ENCODE measurements at places on chromosomes 1 and 21.

DNA sequence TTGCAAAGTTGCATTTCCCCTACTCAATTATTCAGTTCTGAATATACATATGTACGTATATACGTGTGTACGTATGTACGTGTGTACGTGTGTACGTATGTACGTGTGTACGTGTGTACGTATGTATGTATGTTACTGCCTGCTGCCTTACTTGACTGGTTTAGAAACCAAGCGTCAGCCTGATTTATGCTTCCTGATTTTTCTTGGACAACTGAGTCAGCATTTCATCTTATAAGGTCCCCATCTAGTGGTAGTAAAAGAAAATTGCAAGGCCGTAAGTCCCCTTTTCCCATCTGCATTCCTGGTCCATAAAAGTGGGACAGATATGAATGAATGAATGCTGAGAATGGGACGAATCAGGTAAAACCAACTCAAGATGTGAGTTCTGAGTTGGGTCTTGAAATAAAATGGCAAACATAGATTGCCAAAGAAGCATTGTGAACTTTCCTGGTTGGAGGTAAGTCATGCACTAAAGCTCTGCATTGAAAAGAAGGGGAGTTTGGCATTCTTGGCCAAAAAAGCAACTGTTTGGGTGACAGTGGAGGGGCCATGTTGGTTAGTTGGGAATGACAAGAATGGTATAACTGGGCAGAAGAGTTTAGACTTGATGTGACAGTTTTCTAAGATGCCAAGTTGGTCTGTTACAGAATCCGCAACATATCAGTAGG is 76.4 kb upstream of the DNAH14 start:
- DNase-seq = peak; percentile 58

DNA sequence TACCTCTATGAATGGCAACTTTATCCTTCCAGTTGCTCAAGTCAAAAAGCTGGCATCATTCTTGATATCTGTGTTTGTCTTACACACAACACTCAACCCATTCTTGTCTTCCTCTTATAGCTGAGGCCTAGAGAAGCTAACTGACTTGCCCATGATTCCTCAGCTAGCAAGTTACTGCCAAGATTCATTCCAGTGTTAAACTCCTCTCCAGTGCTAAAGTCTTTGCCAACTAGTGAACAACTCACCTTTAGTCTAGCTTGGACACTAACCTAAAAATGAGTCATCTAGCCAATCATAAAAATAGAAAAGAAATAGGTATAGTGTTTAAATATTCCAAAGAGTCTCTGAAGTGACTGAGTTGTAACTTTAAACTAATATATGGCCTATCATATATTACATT is 45.6 kb upstream of the RGS2 start:
- peak; percentile 39 for DNase-seq

GRCh38 chr1:21289700-21290545 is at the start of gene ECE1:
ECE1 (minus strand) TSS chr1:21290463; CDS start chr1:21290414, 49 bp downstream.
- peak; percentile 51 for DNase-seq

DNA sequence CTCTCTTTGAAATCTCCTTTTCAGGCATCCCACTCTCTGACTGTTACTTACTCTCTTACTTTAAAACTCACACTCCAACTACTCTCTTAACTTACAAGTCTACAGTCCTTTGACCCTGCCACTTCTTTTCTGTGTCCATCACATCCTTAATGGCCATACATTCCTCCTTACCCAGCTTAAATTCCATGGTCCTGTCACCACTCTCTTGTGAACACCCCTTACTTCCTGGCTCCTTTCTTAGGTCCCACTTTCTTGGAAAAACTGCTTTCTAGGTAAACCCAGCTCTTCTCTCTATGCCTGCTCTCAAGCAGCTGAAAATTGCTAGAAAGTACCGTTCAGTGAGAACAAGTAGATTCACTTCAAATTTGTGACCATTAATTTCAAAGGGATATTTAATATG is 109.1 kb downstream of the OLFML2B start:
- DNase-seq = peak; percentile 56

GRCh38 chr1:177809819-177810218 is 160.0 kb downstream of the SEC16B start:
- DNase-seq = no peak

- DNase-seq = no peak
These were observed 280.8 kb downstream of the SPATA17 start for GRCh38 chr1:217911908-217912307.

DNA sequence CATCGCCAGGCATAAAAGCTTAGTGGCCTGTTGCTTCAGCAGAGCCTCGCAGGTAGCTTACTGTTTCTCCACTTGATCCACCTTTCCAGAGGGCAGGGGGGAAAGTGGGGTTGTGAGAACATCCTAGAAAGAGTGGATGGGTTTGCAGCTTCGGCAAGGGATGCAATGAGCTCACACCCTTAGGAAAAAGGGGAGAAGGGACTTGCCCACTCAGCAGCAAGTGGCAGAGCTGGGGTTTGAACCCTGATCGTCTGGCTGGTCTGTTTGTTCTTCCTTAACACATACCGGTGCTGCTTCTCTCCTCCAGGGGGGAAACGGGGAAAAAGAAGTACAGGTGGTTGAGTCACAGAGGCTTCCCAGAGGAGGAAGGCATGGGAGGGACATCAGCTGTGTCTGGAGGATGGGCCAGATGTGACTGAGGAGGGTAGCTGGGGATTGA is 1.0 kb downstream of the TMEM201 start:
- peak; percentile 17 for DNase-seq

GRCh38 chr21:44926331-44927101 is 5.8 kb upstream of the ITGB2 start:
- no peak for DNase-seq

- DNase-seq = no peak
These were observed 51.3 kb downstream of the UBE4B start for GRCh38 chr1:10084045-10084444.

DNA sequence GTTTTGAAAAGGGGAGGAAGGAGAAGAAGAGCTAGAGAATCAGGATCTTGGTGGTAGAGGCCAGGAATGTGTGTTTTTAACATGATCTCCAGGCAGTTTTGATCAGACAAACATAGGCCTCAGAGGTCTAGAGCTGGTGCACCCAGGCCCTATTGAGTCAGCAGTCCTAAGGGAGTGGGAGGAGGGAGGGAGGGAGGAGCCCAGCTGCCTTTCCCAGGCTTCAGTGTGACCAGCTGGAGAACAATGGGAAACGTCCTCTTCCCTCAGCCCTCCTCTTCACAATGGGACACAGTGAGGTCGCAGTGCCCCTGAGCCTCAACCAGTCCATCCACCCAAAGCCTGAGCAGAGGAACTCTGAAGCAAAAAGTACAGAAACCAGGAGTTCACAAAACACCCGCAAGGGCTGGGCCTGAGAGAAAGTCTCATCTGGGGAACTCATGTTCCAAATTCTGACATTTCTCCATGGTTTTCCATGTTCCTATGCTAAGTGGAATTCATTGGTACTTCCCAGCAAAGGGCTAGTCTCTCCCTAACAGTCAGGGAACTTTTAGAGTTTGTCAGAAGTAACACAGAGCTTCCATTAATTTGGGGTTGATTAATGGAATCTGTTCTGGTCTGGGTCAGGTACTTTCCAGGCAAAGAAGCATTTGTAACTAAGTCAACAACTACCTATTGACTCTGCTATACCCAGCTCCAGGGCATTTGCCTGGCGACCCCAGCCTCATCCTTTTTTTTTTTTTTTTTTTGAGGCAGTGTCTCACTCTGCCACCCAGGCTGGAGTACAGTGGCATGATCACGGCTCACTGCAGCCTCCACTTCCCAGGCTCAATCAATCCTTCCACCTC is 37.5 kb downstream of the ELAPOR1 start:
- DNase-seq = peak; percentile 77

- no peak for DNase-seq
These were observed 3.7 kb upstream of the DIPK1A start for GRCh38 chr1:92964998-92965397.

DNA sequence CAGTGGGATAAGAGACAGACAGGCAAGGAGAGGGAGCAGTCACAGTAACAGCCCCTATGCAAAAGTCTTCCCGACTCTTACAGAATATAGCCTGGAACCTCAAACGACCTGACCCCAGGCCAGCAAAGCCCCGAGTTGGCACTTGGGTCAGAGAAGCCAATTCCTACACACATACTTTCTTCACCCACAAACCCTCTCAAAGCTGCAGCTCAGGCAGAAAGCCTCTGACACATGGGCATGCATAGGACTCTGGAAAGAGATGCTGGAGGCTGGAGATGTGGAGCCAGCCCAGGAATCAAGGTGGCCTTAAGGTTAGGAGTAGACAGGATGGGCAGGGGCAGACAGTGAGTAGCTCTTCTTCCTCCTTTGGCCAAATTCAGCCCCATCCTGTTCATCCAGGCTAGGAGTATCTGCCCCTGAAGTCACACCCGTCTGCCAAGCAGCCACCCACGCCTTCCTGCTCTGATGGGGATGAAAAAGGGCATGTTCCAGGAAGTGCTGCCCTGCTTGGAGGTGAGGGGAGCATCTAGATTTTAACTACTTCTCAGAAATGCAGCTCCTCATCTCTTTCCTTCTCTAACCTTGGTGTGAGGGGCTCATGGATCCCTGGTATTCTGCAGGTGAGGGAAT is 7.8 kb downstream of the SLC41A1 start:
- DNase-seq = peak; percentile 13

- DNase-seq = peak; percentile 18
These were observed 318.1 kb downstream of the USP25 start for GRCh38 chr21:16047904-16048303.

DNA sequence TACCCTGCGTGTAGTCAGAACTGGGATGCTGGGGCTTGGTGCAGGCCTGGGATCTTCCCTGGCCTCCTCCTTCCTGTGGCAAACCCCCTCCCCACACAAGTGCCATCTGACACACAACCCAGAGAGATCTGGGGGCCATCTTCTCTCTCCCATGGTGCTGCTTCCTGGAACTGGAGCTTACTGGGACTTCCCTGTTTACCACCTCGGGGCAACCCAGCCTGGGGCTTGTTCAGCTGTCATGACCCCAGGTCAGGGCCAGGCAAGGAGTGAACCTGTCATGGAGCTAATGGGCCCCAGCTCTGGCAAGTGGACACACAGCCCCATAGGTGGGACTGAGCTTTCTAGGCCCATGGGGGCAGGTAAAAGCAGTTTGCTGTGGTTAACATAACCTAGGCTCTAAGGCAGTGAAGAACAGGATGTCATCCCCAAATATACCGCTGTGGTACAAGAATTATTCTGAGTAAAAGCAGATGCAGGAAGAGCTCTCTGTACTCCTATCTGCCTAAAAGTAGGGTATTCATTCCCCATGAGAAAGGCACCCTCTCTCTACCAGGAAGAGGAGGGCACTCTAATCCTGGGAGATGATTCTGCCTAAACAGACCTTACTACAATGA is 2.4 kb downstream of the TRIM11 start:
- no peak for DNase-seq

DNA sequence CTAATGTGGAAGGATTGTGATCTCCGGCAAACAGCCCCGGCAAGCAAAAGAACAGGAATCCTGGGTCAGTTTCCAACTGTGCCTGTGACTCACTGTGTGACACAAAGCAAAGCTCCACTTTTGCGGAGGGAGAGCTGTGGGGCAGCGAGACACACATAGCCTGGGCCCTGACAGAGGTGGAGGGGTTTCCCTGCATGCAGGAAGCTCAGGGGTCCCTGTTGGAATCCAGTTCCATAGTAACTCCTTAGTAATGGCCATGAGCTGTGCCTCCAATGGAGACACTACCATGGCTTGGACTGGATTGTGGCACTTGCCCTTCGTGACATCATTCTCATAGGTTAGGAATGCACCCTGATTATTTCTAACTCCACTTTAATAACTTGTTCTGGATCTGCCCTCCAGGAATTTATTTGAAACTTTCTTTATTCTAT is 47.0 kb upstream of the ATF3 start:
- DNase-seq = peak; percentile 92

DNA sequence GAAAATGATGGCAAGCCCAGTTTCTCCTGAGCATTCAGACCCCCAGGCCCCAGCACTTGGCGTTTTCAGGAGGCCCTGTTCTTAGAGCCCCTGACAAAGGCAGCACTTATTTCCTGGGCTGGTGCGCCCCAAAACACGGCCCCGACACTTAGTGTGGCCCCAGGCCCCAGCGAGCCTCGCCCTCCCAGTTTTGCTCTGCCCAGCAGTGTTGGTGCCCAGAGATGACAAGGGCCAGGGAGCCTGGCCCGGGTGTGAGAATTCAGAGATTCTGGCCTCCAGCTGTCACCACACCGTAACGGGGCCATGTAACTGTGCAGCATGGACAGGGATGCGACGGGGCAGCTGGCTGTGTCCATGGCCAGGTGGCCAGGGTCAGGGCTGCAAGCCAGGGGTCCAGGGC is 18.0 kb upstream of the ARHGEF16 start:
- no peak for DNase-seq

- peak; percentile 95 for DNase-seq
These were observed 23.2 kb upstream of the CNIH3 start for GRCh38 chr1:224592636-224593582.

- DNase-seq = no peak
These were observed 51.4 kb downstream of the PTBP2 start for GRCh38 chr1:96772972-96773371.

- peak; percentile 85 for DNase-seq
These were observed 7.8 kb downstream of the PIK3CD start for GRCh38 chr1:9659328-9659727.

- DNase-seq = peak; percentile 5
These were observed 103.0 kb downstream of the ZMYM4 start for GRCh38 chr1:35371506-35371905.

- no peak for DNase-seq
These were observed 8.6 kb downstream of the LDLRAD1 start for GRCh38 chr1:54009406-54009805.

- peak; percentile 14 for DNase-seq
These were observed 7.4 kb downstream of the WDR77 start for GRCh38 chr1:111441573-111442192.

- no peak for DNase-seq
These were observed 14.4 kb downstream of the ARMH1 start for GRCh38 chr1:44688760-44689446.

DNA sequence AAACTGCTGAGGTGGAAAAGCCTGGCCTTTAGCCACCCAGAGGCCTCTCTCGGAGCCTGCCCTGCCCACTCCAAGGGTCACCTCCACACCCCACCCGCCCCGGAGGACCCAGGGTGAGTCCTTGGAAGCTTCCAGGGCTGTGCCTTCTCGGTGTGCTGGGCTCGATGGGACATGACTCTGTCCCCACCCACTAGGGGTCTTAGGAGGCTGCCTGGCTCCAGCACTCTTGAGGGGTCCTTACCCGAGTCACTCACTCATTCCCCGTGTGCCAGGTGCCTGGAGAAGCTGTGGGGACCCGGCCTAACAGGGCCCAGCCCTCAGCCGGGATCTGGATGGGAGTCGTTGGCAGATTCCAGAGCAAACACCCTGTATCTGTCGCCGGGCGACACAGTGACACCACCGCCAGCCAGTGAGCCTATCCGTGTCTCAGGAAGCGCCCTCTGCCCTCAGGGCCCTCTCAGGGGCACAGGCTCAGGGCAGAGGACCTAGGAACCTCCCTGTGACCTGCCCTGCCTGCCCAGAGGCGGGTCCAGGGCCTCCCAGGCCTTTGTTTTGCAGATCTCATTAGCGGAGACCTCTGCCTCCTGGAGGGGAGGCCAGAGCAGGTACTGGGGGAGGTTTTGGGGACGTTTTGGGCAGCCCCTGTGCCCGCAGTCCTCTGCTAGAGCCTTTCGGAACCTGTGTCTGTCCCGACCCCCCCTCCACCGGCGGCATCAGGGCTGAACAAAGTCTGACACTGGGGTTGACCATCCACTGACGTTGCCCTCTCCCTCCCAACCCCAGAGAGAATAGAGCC is 3.1 kb upstream of the PRKCZ start:
- no peak for DNase-seq
